ENCODE measurements at places on chromosomes 3 and 15.
A peak's percentile ranks its signal among the peaks of the same experiment; 100 is the strongest.

- DNase-seq: no peak
Observed at GRCh38 chr3:152243301-152243711, 25.4 kb upstream of the MBNL1 start.

- DNase-seq: no peak
Observed at GRCh38 chr3:153396581-153396980, 234.6 kb downstream of the RAP2B start.

DNA sequence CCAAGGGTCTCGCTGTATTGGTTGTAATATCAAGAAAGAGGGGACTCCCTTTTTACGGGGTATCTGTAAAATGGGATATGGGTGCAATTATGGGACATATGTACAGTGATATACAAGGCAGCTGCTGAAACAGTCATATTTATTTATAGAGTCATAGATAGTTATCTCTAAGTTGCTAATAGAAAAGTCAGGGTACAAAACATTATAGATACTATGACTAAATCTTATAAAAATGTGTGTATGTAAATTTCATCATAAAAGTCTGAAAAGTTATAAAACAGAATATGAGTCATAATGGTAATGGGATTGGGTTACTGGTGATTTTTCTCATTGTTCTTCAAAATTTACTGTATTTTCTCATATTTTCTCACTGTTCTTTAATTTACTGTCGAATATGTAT, 344.9 kb upstream of the SLCO3A1 start:
- no peak for DNase-seq

GRCh38 chr3:29606416-29606815, 325.5 kb downstream of the RBMS3 start:
- no peak for DNase-seq

DNA sequence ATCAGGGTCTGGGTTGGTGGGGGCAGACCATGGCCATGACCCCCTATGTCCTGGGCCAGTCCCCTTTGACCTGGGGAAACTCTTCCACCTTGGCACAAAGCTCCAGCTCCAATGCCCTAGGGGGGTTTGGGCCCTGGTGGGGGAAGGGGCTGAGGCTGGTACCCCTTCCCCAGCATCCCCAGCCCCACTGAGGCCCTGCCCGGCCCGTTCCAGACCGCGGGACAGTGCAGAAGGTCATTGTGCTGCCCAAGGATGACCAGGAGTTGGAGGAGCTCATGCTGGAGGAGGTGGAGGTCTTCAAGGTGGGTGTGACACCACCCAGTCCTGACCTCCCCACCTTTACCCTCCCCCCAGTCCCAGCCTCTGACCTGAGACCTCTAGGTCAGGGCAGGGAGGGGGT, 6.2 kb upstream of the GNAT1 start:
- no peak for DNase-seq

GRCh38 chr3:159189994-159190669, 388.3 kb downstream of the MFSD1 start:
- DNase-seq: peak; percentile 43

GRCh38 chr15:41017066-41017735, 63.9 kb downstream of the CHAC1 start:
- no peak for DNase-seq

DNA sequence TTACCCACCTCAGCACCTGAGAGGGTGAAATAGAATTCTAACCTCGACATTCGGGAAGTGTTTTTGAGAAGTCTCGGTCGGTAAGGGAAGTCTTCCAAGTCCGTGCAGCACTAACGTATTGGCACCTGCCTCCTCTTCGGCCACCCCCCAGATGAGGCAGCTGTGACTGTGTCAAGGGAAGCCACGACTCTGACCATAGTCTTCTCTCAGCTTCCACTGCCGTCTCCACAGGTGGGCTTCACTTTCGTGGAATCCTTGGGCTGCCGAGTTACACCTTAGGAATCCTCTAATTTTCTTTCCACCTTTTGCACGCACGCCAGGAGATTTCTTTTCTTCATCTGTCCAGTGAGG, 775 bp downstream of the CCNDBP1 start:
- DNase-seq: no peak

DNA sequence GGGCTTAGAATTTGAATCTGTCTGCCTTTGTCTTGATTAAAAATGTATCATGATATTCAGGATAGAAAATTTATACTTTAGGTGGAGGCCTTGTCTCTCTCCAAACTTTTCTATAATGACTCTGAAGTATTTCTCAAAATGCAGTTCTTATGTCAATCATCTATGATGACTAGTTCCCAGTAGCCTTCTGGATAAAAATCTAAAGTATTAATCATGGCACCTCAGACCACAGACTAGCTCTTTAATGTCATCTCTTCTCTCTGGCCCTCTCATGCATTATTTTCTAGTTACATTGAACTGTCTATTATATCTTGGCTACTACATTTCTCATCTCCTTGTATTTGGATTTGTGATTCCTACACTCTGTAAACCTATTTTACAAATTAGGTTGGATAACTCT, 96.9 kb downstream of the ZPLD1 start:
- no peak for DNase-seq

DNA sequence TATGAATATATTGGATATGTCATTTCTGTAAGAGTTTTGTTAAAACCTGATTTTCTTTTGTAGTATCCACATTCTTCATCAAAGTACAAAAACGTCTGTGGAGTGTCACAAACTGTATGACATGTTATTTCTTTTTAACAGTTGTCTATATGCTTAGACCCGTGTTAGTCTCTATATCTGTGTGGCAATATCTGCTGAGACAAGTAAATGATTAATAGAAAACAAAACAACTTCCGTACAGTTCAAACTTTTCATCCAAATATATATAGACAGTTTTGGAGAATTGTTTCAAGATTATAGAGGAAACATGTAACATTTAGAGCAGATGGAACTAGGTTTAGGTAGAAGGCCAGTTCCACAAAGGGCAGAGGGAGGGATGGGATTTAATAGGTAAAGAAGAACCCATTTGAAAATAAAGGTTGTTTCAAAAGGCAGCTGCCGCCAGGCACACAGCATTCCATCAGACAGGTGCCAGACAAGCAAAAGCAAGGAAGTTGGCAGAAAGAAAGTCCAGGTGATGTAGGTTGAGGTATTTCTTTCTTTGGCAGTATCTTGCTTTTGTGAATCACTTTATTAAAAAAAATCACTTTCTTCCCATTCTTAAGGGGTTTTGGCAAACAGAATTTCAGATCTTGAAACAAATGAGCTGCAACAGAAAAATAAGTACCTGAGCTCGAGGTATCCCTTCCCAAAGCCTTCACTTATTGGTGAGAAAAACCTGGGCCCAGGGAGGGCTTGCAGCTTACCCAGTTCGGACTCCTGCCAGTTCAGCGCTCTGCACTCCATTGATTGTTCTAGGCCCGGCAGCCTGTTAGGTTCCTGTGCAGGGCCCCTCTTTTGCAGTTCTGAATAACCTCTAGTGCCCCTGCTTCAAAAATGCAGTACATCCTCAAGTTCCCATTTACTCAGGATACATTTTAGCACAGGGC, 49.0 kb downstream of the LRRN1 start:
- no peak for DNase-seq

DNA sequence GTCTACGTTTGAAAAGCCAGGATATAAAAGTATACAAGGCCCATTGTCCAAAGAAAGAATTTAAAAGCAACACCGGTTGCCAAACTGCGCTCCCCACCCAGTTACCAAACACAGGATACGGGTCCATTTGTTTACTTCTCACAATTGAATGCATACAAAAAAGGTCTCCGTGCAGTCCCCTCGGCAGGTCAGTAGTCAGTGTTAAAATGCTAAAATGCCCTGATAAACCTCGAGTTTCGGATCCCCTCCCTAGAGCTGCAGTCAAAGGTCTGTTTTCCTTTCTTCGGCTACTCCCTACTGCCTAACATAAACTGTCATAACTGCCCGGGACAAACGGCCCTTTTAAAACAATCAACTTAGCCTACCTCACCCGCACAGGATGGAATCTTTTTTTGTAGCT, 534.6 kb downstream of the FOXP1 start:
- no peak for DNase-seq

- DNase-seq: no peak
Observed at GRCh38 chr3:27575499-27575898, 91.3 kb upstream of the SLC4A7 start.

GRCh38 chr3:154684440-154684839, 254.4 kb upstream of the GPR149 start:
- no peak for DNase-seq

DNA sequence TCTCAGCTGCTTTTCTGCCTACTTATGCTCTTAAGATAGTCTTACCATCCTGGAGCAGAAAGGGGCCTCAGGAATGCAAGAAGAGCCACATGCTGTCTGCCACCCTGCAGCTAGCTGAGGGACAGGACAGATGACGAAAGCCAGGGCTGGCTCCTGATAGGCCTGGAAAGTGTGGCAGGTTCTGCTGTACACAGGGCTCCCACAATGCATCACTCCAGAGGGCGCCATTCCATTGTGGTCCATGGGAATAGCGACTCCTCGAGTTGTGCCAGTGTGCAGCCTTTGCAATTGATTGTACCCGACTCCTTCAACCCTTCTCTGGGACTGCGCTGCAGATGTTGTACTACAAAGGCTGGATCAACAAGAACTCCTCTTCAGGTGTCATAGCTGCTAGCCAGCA, 11.2 kb downstream of the ACAN start:
- no peak for DNase-seq

- DNase-seq: no peak
Observed at GRCh38 chr3:81793410-81793809, 32.0 kb upstream of the GBE1 start.

- no peak for DNase-seq
Observed at GRCh38 chr3:31758322-31758965, 222.6 kb downstream of the OSBPL10 start.

DNA sequence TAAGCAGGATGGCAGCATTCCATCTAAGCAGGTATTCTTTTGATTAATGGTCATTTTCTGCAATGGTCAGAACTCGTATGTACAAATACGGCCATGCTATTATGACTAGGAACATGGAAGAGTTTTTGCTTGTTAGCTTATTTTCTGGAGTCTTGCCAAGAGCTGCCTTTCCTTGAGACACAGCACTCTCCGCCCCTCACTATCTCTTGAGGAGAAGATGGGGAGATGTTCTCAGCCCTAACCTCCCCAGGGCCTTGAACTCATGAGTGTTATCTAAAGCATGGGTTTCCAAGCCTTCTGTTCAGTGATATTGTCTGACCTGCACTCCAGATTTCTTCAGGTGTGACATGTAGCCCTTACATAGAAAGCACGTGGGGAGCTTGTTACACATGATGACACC, 65.9 kb upstream of the ACTC1 start:
- DNase-seq: no peak

- no peak for DNase-seq
Observed at GRCh38 chr3:48245136-48245535, 4.2 kb downstream of the ZNF589 start.

- no peak for DNase-seq
Observed at GRCh38 chr15:49196856-49197255, 26.8 kb downstream of the GALK2 start.

All from RCC 7860 (cell line).